ENCODE measurements at places on chromosomes 7 and 10. TPM values are rescaled to one million over a fixed set of nuclear protein-coding genes. Genes with fewer than 3 reads are reported as not detected.

PRSS37 gene
- not detected for total RNA-seq

DNA sequence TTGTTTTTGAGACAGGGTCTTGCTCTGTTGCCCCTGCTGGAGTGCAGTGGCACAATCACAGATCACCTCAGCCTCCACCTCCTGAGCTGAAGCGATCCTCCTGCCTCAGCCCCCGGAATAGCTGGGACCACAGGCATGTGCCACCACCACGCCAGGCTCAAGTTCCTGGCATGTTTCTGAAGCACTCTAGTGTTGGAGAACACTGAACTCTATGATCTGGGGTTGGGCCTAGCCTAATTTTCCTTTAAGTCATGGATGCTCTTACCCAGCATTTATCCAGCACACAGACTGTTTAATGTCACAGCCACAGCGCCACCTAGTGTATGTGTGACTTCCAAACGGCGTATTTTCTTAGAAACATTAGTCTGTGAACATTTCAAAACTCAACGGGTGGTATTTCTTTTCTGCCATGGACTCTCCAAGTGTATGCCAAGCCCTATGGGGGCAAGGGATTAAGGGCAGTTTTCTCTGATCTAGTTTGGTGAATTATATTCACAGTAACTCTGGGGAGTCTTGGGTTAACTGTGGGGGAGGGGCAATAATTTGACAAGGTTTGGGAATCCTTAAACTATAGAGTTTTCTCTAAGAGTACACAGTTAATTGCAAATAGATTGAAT lies 91.8 kb downstream of the CREM start:
- H3K4me3 ChIP-seq = no peak overlapping the region
- H3K36me3 ChIP-seq = no peaks in the 10 kb centered on the region
- peak; percentile 95 for DNase-seq
- H3K4me1 ChIP-seq = no peaks in the 10 kb centered on the region
- no peaks in the 10 kb centered on the region for H3K27me3 ChIP-seq

GIMAP7 gene
- total RNA-seq = not detected

SLC18A3 gene
- total RNA-seq = 0.12 TPM

PNLIPRP3 gene
- total RNA-seq = not detected

DNA sequence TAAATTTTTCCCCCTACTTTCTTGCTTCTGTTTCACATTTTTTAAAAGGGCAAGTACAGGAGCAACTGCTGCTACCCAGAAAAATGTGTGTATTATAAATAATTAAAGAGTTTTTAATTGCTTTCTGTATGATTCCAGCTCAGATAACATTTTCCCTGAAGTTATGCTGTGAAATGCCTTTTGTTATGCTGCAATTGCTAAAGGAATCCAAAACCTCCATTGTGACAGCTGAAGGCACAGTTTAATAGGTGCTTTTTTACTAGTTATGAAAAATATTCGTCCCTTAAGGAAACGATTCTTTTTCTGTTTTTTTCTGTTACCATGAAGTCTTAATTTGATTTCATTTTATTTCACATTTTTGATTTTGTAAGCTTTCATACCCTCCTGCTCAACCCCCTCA lies 83.2 kb downstream of the ZNRF2 start:
- H3K4me3 ChIP-seq = no peak overlapping the region
- H3K27ac ChIP-seq = no peak overlapping the region
- H3K27me3 ChIP-seq = no peaks in the 10 kb centered on the region
- DNase-seq = no peak
- peaks cover 12% of the 10 kb centered on the region for H3K4me1 ChIP-seq

BICC1 gene
- total RNA-seq = 2.2 TPM

NUTM2B gene
- 0.35 TPM for total RNA-seq

DNA sequence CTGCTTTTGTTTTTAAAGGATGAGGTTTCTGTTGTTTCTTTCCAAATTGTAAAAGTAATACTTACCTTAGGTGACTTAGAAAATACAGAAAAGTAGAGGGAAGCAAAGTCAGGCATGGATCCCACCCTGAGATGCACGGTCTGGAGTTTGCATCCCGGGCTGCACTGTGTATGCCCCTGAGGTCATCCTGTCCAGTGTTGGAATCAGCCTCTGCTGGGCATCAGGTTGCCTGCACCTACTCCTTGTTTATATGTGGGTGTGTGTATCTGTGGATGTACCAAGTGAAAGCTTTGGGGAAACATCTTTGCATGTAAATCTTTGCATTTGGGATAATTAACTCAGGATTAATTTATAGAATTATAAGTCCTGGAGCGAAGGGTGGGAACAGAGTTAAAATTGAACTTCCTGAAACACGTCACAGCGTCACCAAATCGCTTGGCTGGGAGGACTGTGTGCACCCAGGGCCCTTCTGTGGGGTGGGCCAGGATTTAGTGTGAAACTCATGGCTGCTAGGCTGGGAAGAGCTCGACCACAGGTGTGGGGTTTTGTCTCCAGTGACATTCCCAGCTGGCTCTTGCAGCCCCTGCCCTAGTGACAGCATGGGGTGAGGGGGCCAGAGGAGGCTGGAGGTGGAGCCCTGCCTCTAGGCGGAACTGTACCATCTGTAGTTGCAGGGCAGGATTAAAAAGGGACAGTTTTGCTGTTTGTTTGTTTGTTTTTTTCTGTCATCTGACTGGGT lies 27.9 kb downstream of the GTF2IRD1 start:
- peaks cover 19% of the 10 kb centered on the region for H3K4me1 ChIP-seq
- H3K36me3 ChIP-seq = no peaks in the 10 kb centered on the region
- peak overlapping the region; percentile 84 for H3K27ac ChIP-seq
- no peak overlapping the region for H3K4me3 ChIP-seq
- DNase-seq = no peak

DNA sequence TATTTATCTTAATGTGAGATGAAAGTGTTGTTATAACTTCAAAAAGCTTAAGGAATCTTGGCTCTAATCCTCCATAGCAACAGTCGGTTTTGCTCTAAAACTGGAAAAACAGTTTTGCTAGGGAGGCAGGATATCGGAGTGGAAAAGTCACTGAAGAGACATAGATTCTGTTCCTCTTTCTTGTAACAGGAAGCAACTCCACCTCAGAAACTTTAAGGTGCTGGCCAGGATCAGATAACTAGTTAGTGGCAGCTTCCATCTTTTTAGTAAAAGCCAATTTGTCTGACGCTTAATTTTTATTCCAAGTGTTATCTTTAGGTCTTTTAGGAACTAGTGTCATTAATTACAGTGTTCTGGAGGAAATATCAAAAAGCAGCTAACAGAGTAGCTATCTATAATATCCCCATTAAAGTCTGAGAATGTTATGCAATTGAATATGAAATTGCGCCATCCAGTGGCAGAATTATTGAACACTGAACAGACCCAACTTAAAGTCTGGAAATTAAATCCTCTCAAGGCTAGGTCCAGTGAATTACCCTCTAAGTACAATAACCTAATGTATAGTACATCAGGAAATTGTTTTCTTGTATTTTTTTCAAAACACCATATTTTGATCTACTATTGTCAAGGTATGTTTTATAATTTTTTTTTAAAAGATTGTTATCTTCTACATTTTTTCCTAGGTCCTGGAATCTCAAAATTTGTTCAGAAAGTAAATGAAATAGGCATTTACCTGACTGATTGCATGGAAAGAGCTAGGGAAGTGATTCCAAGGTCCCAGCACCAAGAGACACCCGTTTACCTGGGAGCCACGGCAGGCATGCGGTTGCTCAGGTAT lies 65.9 kb upstream of the CC2D2B start:
- no peak overlapping the region for H3K27ac ChIP-seq
- no peak overlapping the region for H3K4me3 ChIP-seq
- no peaks in the 10 kb centered on the region for H3K4me1 ChIP-seq
- DNase-seq = peak; percentile 77
- no peaks in the 10 kb centered on the region for H3K27me3 ChIP-seq

DNA sequence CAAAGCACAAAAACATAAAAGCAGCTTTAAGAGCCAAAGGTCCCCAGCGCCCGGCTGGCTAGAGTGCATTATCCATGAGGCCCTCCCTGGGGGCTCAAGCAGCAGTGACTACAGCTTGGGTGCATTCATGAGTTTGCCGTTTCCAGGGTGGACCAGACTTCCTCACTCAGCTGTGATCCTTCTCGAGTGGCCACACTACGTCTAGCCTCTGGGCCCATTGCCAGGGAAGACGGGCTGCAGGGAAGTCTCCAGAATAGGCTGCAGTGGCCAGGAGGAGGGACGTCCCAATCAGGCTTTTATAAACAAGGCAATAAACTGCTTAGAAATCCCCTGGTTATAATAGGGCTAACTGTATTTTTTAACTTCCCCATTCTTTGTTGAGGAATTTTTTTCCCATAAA lies 89.4 kb upstream of the C1QL3 start:
- H3K36me3 ChIP-seq = no peaks in the 10 kb centered on the region
- no peak for DNase-seq
- H3K4me3 ChIP-seq = no peak overlapping the region
- no peak overlapping the region for H3K27ac ChIP-seq
- H3K27me3 ChIP-seq = no peaks in the 10 kb centered on the region
- H3K4me1 ChIP-seq = no peaks in the 10 kb centered on the region

DNA sequence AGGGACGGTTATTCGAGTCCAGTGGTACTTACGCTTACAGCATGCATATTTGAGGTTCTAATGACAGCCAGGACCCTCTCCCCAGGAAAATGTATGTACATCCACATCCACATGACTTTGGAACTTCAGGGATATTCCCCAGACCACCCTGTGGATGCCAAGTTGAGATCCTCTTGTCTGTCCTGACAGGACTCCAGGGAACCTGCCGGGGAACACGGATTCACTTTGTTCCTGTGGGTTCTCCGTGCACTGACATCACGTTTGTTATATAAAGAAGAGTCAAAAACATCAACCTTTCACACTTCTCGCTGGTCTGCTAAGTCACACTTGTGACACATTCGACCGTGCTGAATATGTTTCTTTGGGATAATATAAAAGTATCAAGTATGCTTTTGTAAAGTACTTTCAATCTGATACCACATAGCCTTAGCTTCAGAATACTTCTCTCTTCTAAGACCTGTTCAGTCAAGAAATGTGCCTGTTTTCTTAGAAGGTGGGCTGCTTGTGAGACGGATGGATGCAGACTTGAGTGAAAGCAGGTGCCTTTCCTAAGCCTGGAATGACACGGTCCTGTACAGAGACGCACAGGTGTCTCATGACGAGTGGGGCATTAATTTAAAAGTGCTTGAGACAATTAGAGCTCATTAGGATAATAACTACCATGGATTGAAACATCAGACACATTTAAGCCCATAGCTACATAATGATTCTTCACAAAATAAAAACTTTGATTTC lies 38.7 kb downstream of the CALML5 start:
- peaks cover 10% of the 10 kb centered on the region for H3K4me1 ChIP-seq
- peak overlapping the region; percentile 65 for H3K27ac ChIP-seq
- H3K4me3 ChIP-seq = no peak overlapping the region

- no peak overlapping the region for H3K4me3 ChIP-seq
- H3K4me1 ChIP-seq = peaks cover 20% of the 10 kb centered on the region
- DNase-seq = no peak
- no peaks in the 10 kb centered on the region for H3K27me3 ChIP-seq
- H3K27ac ChIP-seq = no peak overlapping the region
Observed at GRCh38 chr10:132334631-132335188, 2.7 kb downstream of the LRRC27 start.

- DNase-seq = no peak
- H3K4me3 ChIP-seq = no peak overlapping the region
- H3K36me3 ChIP-seq = no peaks in the 10 kb centered on the region
- no peaks in the 10 kb centered on the region for H3K27me3 ChIP-seq
- no peak overlapping the region for H3K27ac ChIP-seq
Observed at GRCh38 chr10:45545150-45545549, 127.4 kb downstream of the ZFAND4 start.

DNA sequence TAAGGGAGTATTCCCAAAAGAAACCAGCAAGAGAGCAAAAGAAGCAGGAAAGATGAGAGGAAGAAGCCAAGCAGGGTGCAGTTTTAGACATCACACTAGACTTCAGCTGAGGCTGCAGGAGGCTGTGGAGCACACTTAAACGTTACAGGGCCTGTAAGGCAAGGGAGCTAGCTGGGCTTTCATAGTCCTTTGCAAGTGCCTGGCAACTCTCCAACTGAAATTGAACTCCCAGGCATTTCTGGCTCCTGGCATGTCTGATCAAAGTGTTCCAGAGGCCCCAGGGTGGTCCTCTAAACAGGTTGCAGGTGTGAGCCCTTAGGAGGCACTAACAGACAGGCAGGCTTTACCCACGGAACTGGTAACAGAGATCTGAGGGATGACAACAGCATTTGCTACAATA lies 750.2 kb downstream of the XPNPEP1 start:
- no peak overlapping the region for H3K27ac ChIP-seq
- no peaks in the 10 kb centered on the region for H3K27me3 ChIP-seq
- H3K36me3 ChIP-seq = no peaks in the 10 kb centered on the region
- no peak overlapping the region for H3K4me3 ChIP-seq

DNA sequence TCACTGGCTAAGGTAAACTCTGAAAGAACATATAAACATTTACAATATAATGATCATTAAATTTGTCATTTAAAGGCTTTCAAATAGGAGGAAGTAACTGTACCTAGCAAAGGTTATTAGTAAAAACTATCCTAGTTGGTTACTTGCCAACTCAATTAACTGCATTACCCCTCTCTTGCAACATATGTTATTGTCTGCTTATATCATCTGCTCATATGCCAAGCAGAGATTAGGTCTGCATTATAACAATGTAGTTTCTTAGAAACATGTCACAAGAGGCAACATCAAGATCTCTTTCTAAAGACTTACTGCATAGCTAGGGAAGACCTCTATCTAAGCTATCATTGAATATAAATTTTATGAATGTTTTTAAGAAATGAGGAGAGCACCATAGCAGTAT lies 132.5 kb downstream of the RELN start:
- peak overlapping the region; percentile 40 for H3K27ac ChIP-seq
- DNase-seq = no peak
- H3K4me3 ChIP-seq = peak overlapping the region; percentile 14
- H3K36me3 ChIP-seq = no peaks in the 10 kb centered on the region
- peaks cover 20% of the 10 kb centered on the region for H3K4me1 ChIP-seq
- no peaks in the 10 kb centered on the region for H3K27me3 ChIP-seq

PTF1A gene
- total RNA-seq = not detected

UPF2 gene
- 29.0 TPM for total RNA-seq

EPO gene
- not detected for total RNA-seq

- no peak overlapping the region for H3K4me3 ChIP-seq
- peaks cover 16% of the 10 kb centered on the region for H3K4me1 ChIP-seq
- H3K36me3 ChIP-seq = no peaks in the 10 kb centered on the region
Observed at GRCh38 chr7:135428879-135429278, 81.0 kb downstream of the CNOT4 start.

MBL2 gene
- total RNA-seq = not detected

Data from GM23338 (cell line).